ENCODE measurements at places on chromosomes 7 and 10. TPM values are rescaled to one million over a fixed set of nuclear protein-coding genes. Genes with fewer than 3 reads are reported as not detected.
A peak's percentile ranks its signal among the peaks of the same experiment; 100 is the strongest.

EBLN1 gene
- not detected for polyA plus RNA-seq

FZD8 gene
- not detected for polyA plus RNA-seq

MYO1G gene
- 83.1 TPM for polyA plus RNA-seq

CYP3A7 gene
- polyA plus RNA-seq, result not detected

ATP6V0A4 gene
- not detected for polyA plus RNA-seq

SLC25A40 gene
- polyA plus RNA-seq, result 16.7 TPM

DYNC1I1 gene
- polyA plus RNA-seq, result not detected

TPST1 gene
- polyA plus RNA-seq, result 44.1 TPM

CD36 gene
- 1.2 TPM for polyA plus RNA-seq

- H3K4me1 ChIP-seq, result no peaks in the 10 kb centered on the region
- no peak for DNase-seq
- no peak overlapping the region for H3K4me3 ChIP-seq
- H3K27me3 ChIP-seq, result peaks cover 5% of the 10 kb centered on the region
- no peaks in the 10 kb centered on the region for H3K36me3 ChIP-seq
Observed at GRCh38 chr7:26444555-26444954, 152.9 kb downstream of the SNX10 start.

GRCh38 chr10:132311338-132311939 is 3.7 kb upstream of the STK32C start:
- no peak for DNase-seq
- no peak overlapping the region for H3K4me3 ChIP-seq
- H3K4me1 ChIP-seq, result peaks cover 6% of the 10 kb centered on the region
- H3K27me3 ChIP-seq, result peaks cover 10% of the 10 kb centered on the region
- H3K36me3 ChIP-seq, result peaks cover 14% of the 10 kb centered on the region

DNA sequence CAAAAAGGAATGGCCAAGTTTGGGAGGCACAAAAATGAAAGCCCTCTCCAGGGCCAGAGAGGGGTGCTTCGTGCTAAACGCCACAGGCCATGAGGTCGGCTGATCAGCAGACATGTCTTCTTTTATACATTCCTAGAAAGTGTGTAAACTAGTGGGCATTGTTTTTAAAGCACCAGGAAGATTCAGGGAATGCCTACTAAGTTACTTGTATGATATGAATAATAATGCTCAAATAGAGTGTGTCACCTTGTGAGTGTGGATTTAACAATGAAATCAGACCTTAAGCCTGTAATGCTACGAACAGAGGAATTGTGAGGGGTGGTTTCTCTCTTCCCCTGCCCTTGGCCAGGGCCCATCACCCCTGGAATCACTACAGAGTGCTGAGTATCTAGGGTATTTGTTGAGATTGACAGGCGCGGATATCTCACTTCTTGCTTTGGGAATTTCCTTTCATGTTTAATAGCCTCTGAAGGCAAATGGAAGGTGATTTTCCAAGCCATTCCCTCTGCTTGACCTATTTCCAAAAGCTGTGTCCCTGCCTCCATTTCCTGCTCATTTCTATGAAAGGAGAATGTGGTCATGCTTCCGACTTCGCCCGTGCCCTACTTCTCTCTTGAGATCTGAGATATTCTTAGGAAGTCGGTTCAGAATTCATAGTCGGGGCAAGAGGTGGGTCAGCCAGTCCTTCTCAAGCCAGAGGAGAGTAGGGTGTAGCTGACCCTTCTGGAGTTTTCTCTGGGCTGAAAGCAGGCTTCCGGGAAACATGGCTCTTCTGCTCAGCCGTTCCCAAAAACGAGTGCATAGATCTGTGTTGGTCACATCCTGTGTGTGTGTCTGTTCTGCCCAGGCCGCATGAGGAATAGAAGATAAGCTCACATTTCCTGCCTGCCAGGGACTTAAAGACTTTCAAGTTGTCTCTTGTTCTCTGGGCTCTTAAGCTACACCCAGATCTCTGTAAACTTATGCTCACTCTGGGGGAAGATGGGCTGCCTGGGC is 167.8 kb upstream of the ITGB1 start:
- H3K4me1 ChIP-seq, result peaks cover 14% of the 10 kb centered on the region
- H3K27ac ChIP-seq, result peak overlapping the region; percentile 75
- no peak for DNase-seq

DNA sequence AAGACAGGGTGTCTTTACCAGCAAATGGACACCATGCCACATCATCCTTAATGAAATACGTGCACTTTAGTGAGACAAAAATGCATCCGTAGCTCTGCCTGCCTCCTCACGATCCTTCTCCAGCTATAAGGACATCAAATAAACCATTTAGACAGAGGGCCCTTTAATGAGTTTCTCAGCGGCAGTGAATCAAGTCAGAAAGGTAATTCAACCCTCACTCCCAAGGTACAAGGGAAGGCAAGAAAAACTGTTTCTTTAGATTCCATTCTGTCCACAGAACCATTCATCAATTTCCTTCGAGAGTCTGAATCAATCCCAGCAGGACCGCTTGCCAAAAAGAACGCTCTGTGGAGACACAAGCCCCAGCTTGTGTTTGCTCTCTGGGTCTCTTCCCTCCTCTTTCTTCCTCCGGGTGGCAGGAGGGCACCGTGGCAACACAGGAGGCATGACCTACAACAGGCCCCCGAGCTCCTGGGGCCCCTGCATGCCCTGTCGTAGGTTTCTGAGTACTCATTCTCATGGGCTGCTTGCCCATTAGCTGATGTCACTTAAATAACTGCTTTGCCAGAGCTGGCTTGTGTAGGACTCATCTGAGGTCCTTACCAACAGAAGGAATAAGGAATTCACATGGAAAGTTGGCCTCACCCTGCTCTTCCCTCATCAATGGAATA is 297.8 kb upstream of the PRKCQ start:
- peaks cover 18% of the 10 kb centered on the region for H3K27me3 ChIP-seq
- DNase-seq, result no peak
- no peaks in the 10 kb centered on the region for H3K4me1 ChIP-seq
- no peaks in the 10 kb centered on the region for H3K36me3 ChIP-seq
- H3K4me3 ChIP-seq, result no peak overlapping the region
- H3K27ac ChIP-seq, result no peak overlapping the region

DNA sequence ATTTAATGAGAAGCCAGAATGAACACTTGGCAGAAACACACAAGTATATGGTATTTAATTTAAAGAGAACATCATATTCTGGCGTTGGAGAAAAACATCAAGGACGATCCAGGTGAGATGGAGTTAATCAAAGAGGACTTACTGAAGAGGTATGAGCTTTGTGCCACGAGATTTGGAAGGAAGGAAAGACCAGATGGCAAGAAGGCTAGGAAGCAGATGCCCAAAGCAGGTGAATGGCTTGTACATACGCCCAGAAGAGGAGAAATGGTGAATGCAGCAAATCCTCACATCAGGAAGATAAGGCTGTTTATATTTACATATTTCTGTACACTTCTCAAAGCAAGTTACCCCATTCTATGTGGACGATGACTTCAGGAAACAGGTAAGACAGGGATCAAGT is 163.9 kb upstream of the PLXNA4 start:
- H3K4me3 ChIP-seq, result no peak overlapping the region
- no peaks in the 10 kb centered on the region for H3K4me1 ChIP-seq
- no peak overlapping the region for H3K27ac ChIP-seq
- H3K27me3 ChIP-seq, result peaks cover 4% of the 10 kb centered on the region

- no peak for DNase-seq
- peaks cover 5% of the 10 kb centered on the region for H3K27me3 ChIP-seq
- no peaks in the 10 kb centered on the region for H3K36me3 ChIP-seq
- no peaks in the 10 kb centered on the region for H3K4me1 ChIP-seq
- no peak overlapping the region for H3K4me3 ChIP-seq
- H3K27ac ChIP-seq, result no peak overlapping the region
Observed at GRCh38 chr7:117715784-117716445, 157.3 kb downstream of the CTTNBP2 start.

- no peak overlapping the region for H3K27ac ChIP-seq
- peaks cover 56% of the 10 kb centered on the region for H3K4me1 ChIP-seq
- H3K36me3 ChIP-seq, result no peaks in the 10 kb centered on the region
- H3K4me3 ChIP-seq, result no peak overlapping the region
- no peak for DNase-seq
Observed at GRCh38 chr7:94512735-94513564, 3.3 kb downstream of the CASD1 start.

DNA sequence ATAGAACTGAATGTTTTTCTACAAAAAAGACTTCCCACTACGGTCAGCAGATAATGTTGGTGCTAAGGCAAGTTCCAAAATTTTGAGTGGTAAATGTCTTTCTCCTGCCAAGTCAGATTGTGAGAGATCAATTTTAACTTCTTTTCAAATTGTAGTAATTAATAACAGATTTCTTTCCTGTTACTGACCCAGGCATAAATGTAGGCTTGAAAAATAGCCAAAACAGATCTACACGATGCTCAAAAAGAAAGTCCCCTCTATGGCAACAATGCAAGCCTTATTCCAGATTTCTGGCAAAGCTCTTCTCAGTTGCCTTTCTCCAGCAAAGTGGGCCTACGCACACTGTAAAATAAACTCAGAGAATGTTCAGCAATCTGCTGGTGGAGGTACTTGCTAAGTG is 641.0 kb upstream of the NRP1 start:
- peaks cover 4% of the 10 kb centered on the region for H3K27me3 ChIP-seq
- H3K36me3 ChIP-seq, result no peaks in the 10 kb centered on the region
- H3K4me1 ChIP-seq, result no peaks in the 10 kb centered on the region
- H3K4me3 ChIP-seq, result no peak overlapping the region

DNA sequence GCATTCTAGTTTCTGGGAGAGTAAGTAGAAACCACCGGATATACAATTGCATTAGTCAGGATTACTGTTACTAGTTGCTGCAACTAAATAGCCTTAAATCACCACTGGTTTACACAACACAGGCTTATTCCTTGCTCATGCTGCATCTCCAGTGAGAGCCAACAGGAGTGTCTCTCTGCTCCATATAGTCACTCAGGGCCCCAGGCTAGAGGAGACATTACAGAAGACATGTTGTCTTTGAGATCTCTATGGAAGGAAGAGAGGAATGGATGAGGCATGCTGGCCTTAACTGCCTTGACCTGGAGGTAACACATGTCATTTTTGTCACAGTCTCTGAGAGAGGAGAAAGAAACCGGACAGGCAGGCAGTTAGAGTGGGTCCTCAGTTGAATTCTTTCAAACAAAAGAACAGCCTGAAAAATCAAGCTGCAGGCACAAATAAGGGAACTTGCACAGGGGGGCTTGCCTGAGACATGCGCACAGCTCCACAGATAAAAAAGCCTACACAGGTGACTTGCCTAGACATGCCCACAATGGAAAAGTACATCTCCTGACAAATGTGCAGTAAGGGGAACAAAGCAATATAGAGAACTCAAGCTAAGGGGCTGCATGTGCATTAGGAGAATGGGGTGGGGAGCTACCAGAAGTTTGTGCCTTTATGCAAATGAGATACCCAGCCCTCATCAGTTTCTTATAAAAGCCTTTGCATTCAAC is 348.0 kb downstream of the TYW1 start:
- H3K36me3 ChIP-seq, result peaks cover 41% of the 10 kb centered on the region
- no peaks in the 10 kb centered on the region for H3K27me3 ChIP-seq
- H3K4me3 ChIP-seq, result no peak overlapping the region

DNA sequence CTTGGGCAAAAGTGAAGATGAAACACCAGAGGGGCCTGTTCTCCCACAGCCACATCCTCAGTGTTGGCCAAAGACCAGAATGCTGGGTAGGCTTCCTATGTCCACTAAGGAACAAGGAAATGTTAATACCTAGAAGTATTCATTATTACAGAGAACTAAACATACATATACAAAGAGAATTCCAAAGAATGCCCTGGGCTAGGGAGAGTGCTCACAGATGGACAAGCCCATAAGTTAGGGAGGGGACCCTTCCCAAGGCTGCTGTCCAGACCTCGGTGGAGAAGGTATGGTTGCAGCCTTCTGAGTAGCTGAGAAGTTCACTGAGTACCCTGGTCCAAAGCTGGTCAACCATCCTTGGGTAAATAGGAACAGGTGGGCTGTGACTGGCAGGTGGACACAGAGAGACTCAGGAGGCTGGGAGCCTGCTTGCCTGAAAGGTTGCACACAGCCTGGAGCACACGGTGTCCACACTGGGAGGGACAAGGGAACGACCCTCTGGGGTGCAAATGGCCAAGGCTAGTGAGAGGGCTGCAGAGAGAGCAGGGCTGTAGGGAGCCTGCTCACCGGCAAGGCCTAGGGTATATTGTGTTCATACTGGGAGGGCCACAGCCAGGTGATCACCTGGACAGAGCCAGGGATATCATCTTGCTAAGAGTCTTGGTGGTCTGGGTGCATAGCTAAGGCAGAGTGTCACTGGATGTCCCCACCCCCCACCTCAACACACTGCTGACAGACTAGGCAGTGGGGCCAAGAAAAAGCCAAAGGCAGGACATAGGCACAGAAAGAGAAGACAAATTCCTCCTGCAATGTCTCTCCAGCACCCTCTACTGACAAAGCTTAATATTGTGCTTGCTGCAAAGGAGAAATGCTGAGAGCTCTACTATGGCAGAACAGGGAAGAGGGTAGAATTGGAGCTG is 40.3 kb downstream of the CPVL start:
- peak; percentile 4 for DNase-seq
- peaks cover 16% of the 10 kb centered on the region for H3K27me3 ChIP-seq
- H3K27ac ChIP-seq, result no peak overlapping the region
- H3K36me3 ChIP-seq, result no peaks in the 10 kb centered on the region

DNA sequence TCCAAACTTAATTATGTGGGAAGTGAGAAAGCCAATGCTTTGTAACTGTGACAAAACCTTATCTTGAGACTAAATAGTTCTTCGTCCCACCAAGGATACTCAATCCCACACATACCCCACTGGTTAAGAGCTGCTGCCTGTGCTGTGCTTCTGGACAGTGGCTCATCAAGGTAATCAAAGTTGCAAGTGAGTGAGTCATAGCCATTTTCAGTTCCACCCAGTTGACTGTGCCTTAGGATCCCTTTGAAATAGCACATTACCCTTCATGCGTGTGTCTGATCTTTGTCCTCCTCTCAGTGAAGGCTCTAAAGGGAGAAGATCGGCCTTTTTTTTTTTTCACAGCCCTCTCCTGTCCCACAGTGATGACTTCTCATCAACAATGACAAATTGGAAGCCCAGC is 706.0 kb upstream of the AUTS2 start:
- H3K4me3 ChIP-seq, result no peak overlapping the region
- no peak overlapping the region for H3K27ac ChIP-seq
- no peaks in the 10 kb centered on the region for H3K4me1 ChIP-seq
- peaks cover 5% of the 10 kb centered on the region for H3K27me3 ChIP-seq
- no peak for DNase-seq

- peak overlapping the region; percentile 96 for H3K27ac ChIP-seq
- H3K27me3 ChIP-seq, result peaks cover 10% of the 10 kb centered on the region
- peak overlapping the region; percentile 98 for H3K4me3 ChIP-seq
- DNase-seq, result peak; percentile 68
- H3K36me3 ChIP-seq, result peaks cover 4% of the 10 kb centered on the region
Observed at GRCh38 chr7:43583424-43584194, 701 bp downstream of the STK17A start.

DNA sequence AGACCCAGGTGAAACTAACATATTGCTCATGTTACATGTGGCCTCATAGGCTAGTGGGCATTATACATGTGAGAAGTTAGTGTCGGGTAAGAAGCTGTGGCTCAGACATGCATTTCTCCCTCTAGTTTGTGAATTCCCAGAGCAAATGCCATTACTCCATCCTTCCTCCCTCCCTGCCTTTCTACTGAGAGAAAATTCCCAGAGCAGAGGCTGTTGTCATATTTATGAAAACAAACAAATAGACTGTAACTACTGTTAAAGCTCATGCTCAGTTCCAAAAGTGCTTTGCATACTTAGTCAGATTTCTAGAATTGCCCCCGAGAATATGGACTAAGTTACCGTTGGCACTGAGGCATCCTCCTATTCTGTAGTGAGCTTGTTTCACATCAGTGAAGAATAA is 29.0 kb downstream of the ZNRF2 start:
- H3K27me3 ChIP-seq, result no peaks in the 10 kb centered on the region
- no peak for DNase-seq
- H3K4me3 ChIP-seq, result no peak overlapping the region
- H3K36me3 ChIP-seq, result no peaks in the 10 kb centered on the region

GRCh38 chr7:2564970-2565540 is 6.3 kb downstream of the IQCE start:
- H3K4me1 ChIP-seq, result peaks cover 12% of the 10 kb centered on the region
- H3K36me3 ChIP-seq, result no peaks in the 10 kb centered on the region
- H3K4me3 ChIP-seq, result no peak overlapping the region
- H3K27me3 ChIP-seq, result no peaks in the 10 kb centered on the region
- H3K27ac ChIP-seq, result no peak overlapping the region
